Hippocampal formation (tissue), 2 donors: ENCODE measurements at places on chromosomes 1 and 21.

- DNase-seq: no peak
Observed at GRCh38 chr1:150762552-150762951, 3.0 kb downstream of the CTSS start.

DNA sequence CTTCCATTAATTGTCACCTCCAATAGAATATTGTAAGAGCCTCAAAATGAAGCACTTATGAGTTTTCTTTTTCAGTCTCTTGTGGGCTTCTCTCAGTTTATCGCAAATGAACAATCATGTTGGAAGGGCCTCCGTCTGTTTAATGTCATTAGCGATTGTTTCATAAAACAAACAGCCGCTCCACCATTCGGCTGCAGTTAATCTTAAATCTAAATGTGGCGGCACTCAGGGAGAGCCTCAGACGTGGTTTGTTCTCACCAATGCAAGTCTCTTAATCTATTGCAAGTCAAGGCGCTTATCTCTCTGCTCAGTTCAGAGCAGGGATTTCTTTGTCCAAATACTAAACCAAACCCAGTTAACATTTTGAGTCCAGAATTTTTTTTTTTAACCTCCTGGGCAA, 34.9 kb upstream of the ESRRG start:
- no peak for DNase-seq

GRCh38 chr1:209265301-209265700, 318.2 kb upstream of the CAMK1G start:
- no peak for DNase-seq

DNA sequence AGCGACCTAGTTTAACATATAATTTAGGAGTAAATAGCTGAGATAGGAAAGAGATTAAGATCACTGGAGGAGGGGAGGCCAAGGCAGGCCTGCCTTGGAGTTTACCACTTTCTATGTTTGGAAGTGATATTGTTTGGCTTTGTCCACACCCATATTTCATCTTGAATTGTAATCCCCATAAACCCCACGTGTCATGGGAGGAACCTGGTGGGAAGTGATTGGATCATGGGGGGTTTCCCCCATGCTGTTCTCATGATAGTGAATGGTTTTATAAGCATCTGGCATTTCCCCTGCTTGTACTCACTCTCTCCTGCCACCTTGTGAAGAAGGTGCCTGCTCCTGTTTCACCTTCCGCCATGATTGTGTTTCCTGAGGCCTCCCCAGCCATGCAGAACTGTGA, 58.3 kb upstream of the ARTN start:
- no peak for DNase-seq

GRCh38 chr1:47225430-47226100, 6.5 kb downstream of the TAL1 start:
- no peak for DNase-seq

- no peak for DNase-seq
Observed at GRCh38 chr1:187013582-187014200, 184.9 kb downstream of the PLA2G4A start.

DNA sequence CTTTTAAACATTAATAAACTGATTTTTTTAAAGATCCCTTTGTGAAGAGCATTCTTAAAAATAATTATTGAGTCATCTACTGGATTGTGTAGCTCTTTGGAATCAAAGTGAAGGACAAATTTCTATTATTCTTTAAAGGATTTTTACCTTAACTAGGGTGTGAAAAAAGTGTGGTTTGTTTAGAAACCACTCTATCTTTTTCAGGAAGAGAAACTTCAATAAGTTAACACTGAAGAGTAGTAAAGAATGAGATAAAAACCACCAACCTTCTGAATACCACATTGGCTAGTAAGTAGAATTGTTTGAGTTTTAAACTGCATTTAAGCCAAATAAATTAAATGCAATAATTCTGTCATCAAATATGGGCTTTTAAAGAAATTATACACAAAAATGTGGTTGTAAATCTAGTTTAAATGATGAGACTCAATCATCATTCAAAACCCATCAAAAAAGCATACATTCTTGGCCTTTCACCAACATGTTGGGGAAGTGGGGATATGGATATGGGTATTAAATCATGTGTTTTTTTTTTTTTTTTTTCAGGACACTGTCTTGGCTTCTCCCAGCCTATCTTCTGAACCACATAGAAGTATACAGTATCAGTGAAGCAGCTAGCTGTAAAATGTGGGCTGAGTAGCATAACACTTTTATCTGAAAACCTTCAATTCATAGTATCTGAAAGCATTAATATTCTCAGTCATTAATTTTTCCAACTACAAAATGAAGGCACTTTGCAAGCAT, 4.8 kb downstream of the S1PR1 start:
- no peak for DNase-seq

GRCh38 chr1:179831852-179832699, 45.5 kb downstream of the TOR1AIP2 start:
- DNase-seq: no peak

- no peak for DNase-seq
Observed at GRCh38 chr1:30477588-30477987, 245.8 kb downstream of the MATN1 start.

- no peak for DNase-seq
Observed at GRCh38 chr1:18299441-18300338, 181.0 kb upstream of the KLHDC7A start.

GRCh38 chr1:180228648-180229482, 1.2 kb upstream of the LHX4 start:
- no peak for DNase-seq

GRCh38 chr1:115437196-115437595, 99.1 kb upstream of the NGF start:
- no peak for DNase-seq

GRCh38 chr1:84735483-84735882, 45.2 kb upstream of the SSX2IP start:
- DNase-seq: no peak

GRCh38 chr1:9289090-9289534, 3.6 kb upstream of the SPSB1 start:
- DNase-seq: no peak

- DNase-seq: no peak
Observed at GRCh38 chr1:187617776-187618175, 789.0 kb downstream of the PLA2G4A start.

DNA sequence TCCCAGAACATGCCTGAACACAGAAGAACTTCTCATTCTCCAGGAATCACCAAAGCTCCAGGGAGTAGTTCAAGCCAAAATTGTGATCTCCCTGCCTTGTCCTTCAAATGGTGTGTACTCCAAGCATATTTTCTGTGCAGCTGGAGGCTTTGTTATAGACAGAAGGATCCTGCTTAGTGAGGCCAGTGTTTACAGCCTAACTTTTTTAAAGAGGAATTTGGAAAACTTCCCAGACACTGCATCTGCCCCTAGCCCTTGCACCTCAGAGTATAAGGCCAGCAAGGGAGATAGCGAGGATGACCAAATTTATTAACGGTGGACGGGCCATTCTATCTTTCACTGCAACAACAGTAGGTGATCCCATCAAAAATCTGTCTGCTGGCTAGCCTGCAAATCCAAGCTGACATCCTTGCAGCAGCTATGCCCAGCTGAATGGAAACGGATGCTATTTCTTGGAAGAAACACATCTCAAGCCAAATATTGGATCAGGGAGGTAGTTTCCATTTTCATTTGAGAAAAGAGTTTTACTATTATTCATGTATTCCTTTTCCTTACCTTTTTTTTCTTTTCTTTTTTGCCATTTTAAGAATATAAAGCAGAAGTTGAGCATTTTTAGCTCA, 249.8 kb downstream of the USH2A start:
- no peak for DNase-seq

DNA sequence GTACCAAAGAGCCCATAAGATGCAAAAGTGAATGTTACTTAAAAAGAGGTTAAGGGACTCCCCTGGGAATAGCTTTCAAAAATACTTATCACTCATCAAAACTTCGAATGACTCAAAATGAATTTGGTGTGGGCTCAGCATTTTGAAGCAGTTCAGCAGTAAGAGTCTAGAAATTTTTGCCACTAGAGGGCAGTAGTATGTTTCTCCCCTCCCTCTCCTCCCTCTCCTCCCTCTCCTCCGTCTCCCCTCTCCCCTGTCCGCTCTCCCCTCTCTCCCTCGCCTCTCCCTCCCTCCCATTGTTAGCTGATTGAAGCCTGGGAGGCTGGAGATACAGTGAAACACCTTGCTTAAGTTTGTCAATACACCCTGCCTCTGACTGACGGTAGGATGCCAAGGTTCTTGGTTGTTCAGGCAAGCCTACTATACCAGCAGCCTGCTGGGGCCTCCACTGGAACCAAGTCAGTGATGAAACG, 70.8 kb upstream of the TENT5C start:
- no peak for DNase-seq

GRCh38 chr1:33393524-33393923, 37.4 kb downstream of the PHC2 start:
- DNase-seq: no peak

DNA sequence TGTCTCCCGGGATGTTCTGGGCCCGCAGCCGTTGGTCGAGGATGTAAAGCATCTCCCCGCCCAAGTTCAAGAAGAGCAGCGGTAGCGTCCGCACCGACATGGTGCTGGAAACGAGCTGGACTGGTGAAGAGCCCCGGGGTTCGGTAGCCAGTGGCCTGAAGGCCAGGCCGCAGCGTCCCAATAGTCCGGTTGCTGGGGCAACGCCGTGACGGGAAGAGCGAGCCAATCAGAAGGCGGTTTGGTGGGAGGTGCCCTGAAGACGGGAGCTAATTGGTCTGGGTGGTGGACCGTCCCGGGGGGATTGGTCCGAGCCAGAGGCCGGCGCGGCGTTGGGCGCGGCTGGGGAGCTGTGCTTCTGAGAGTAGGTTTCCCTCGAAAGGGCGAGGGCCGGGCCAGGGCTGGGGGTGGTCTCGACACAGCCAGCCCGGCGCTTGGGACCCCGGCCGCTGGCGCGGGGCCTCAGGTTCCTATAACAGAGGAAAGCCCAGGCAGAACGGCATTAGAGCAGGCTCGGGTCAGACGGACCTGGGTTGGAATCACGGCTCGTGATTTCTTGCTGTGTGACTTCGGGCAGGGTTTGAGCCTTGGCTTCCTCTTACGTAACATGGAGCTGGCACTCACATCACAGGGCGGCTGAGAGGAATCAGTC, at the start of gene OSCP1:
OSCP1 (minus strand) TSS at position 182 of the 649 bp plus-strand sequence; CDS start at position 100, 82 bp downstream.
- DNase-seq: peak; percentile 94

DNA sequence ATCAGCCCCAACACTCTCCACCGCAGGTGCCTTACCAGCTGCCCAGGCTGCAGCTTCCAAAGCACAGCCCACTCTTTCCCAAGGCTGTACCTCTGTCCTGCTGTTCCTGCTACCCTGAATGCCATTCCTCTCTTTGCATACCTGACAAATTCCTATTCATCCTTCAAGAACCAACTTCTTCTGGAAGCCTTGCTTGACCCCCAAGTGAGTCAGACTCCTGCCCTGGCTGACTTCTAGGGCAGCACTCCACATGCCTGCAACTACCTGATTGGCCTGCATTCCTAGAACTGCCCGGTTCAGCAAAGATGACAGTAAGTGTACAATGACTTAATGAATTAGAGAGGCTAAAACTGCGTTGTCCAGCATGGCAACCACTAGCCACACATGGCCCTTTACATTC, 20.8 kb upstream of the PDZK1IP1 start:
- DNase-seq: no peak

DNA sequence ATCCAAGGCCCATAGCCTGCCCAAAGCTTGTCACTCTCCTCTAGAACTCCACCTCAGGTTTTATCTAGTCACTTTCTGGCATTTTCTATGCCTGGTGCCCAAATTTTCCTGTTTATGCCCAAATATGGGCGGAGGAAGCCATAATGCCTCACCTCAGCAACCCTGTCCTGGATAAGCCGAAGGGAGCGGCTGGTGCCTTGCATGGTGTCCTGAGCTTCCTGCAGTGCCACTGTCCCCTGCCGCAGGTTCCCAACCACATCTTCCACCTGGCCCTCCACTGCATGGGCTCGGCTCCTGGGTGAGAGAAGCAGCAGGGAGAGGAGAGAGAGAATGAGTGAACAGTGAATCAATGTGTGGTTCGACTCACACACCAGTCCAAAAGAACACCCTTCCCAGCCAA, 34.2 kb downstream of the CAMK1G start:
- DNase-seq: no peak

- DNase-seq: peak; percentile 46
Observed at GRCh38 chr1:43293896-43294760, 6.7 kb upstream of the TIE1 start.
